ENCODE measurements at places on chromosomes 2 and 18. TPM values are rescaled to one million over a fixed set of nuclear protein-coding genes. Genes with fewer than 3 reads are reported as not detected.

ERFE gene
- 7.4 TPM for total RNA-seq

ABCB11 gene
- total RNA-seq: 0.06 TPM

AGAP1 gene
- total RNA-seq: 25.3 TPM

C1D gene
- total RNA-seq: 27.6 TPM

RTP5 gene
- total RNA-seq: not detected

MYO7B gene
- 0.13 TPM for total RNA-seq

SP9 gene
- total RNA-seq: 2.0 TPM

NDUFAF7 gene
- total RNA-seq: 17.0 TPM

MAL gene
- total RNA-seq: 0.27 TPM

ELAC1 gene
- 4.7 TPM for total RNA-seq

GREB1 gene
- 3.9 TPM for total RNA-seq

COX5B gene
- 280 TPM for total RNA-seq

FBXO48 gene
- total RNA-seq: 0.60 TPM

MTA3 gene
- total RNA-seq: 33.3 TPM

ANKRD62 gene
- total RNA-seq: not detected

TWSG1 gene
- 19.2 TPM for total RNA-seq

All from A549 treated with dexamethasone at 1 μM for 4 hours (cell line).